Right lobe of liver (tissue), 6 donors: ENCODE measurements at places on chromosomes 2 and 18. TPM values are rescaled to one million over a fixed set of nuclear protein-coding genes. Genes with fewer than 3 reads are reported as not detected.

DNA sequence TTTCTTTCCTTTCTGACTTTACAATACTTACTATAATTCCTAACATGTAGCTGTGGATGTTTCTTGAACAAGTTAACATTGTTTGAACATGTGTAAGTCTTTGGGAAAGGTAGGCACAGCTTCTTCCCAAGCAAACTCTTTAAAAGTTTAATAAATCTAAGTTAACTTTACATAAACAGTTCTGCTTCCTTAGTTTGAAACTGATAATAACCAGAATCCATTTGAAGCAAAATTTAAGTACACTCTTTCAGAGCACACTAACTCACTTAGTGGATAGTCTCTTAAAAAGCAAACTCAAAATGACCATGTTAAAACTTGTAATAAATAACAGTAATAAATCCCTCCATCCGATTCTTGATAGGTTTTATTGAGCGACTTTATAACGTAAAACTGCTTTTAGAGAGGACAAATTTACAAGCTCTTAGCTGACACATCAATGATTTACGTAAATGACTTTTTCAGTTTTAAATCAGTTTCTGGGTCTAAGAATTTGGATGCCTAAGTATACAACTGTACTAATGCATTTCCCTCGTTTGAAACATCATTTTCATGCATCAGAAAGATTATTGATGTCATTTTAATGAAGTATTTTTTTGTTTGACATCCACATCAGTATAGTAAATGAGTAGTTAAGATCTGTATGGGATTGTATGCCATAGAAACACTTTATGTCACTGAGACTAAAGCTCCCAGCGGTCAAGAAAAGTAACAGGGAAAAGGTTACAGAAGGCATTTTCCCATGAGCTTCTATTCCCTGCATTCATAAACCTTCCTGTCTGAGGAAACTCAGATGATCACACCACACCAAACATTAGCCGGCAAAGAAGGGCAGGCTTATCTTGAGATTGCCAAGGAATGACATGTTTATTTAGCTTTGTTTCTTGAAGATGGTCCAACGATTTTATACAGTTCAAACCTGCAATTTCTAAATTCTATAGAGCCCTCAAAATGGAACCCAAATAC lies 67.5 kb downstream of the PDE1A start:
- H3K27me3 ChIP-seq: no peaks in the 10 kb centered on the region
- no peaks in the 10 kb centered on the region for H3K36me3 ChIP-seq
- H3K27ac ChIP-seq: no peak overlapping the region
- H3K4me1 ChIP-seq: no peaks in the 10 kb centered on the region
- no peak overlapping the region for H3K4me3 ChIP-seq

- no peak overlapping the region for H3K27ac ChIP-seq
- no peak for DNase-seq
- no peak overlapping the region for H3K4me3 ChIP-seq
- H3K4me1 ChIP-seq: no peaks in the 10 kb centered on the region
These were observed 28.0 kb downstream of the CERKL start for GRCh38 chr2:181628590-181629585.

GRCh38 chr2:9946076-9946475 lies 5.4 kb upstream of the GRHL1 start:
- no peaks in the 10 kb centered on the region for H3K27me3 ChIP-seq
- no peak overlapping the region for H3K27ac ChIP-seq
- no peaks in the 10 kb centered on the region for H3K36me3 ChIP-seq
- no peak overlapping the region for H3K4me3 ChIP-seq
- no peaks in the 10 kb centered on the region for H3K4me1 ChIP-seq
- no peak for DNase-seq

EPB41L3 gene
- total RNA-seq: 6.4 TPM

CHRNG gene
- total RNA-seq: not detected

DNA sequence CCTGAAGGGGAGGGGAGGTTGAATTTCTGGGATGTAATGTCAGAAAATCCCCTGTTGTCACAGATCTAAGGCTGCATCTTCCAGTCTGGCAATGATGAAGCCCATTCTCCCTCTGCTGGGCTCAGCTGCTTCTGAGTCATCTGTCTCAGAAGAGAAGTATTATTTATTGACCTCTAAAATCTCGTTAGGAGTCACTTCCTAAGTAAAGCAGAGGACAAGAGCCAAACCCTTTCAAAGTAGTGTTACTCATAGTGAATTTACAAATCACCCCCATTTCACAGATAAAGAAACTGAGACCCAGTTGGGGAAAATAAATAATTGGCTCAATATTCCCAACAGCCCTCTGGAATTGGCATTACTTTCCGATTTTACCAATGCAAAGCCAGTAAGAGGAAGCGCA lies 167.3 kb upstream of the SKOR2 start:
- H3K36me3 ChIP-seq: no peaks in the 10 kb centered on the region
- H3K4me1 ChIP-seq: no peaks in the 10 kb centered on the region
- H3K27ac ChIP-seq: no peak overlapping the region
- H3K27me3 ChIP-seq: no peaks in the 10 kb centered on the region
- no peak overlapping the region for H3K4me3 ChIP-seq

DNA sequence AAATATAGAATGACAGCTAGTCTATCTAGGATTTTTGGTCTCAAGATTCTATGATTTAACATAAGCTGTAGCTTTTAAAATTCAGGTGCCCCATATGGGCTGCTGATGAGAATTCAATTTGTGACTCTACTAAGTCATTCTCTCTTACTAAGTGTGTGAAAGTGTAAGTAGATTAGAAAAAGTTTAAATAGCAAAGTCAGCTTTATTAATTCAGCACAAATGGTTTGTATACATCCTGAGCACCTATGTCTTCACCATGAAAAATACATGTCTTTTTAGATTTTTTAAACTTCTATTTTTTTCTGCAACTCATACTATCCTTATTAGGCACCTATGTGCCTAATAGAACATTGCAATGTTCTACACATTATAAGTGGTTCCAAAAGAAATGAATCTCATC lies 157.1 kb downstream of the METTL4 start:
- no peaks in the 10 kb centered on the region for H3K27me3 ChIP-seq
- H3K4me1 ChIP-seq: no peaks in the 10 kb centered on the region
- no peaks in the 10 kb centered on the region for H3K36me3 ChIP-seq
- H3K4me3 ChIP-seq: no peak overlapping the region

DNA sequence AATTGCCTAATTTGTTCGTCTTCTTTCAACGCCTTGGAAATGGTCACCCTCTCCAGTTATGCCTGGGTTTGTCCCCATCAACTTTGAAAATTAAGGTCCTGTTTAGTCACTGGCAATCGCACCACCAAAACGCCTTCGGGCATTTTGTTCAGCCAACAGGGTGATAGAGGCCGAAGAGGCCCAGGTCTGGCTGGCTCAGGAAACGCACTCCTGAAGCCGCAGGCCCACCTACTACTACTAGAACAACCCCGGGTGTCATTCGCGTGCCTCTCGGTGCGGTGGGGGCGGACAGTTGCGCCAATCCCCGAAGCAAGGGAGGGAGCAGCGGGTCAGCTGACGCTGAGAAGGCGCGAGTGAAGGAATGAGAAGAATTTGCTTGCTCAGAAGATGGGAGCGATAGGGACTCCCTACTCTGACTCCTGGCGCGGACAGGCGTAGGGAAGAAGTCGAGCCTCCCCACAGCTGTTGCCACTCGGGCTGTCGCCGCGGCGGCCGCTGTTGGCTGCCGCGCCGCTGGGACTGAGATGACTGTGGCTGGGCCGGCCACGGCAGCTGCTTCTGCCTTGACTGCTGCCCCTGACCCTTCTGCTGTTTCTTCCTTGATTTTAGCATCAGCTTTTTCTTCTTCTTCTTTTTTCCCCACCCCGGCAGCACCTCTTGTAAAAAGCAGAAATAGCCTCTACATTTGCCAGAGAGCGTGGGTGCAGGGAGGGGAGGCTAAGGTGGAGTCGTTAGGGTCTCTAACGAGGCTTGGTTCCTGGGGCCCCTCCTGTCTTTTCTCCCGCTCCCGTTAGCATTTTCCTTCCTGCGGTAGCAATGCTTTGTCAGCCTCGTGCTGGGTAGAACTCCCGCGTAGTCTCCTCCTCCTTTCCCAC lies 387.6 kb downstream of the FIGN start:
- H3K4me3 ChIP-seq: no peak overlapping the region
- no peaks in the 10 kb centered on the region for H3K4me1 ChIP-seq
- no peaks in the 10 kb centered on the region for H3K27me3 ChIP-seq
- H3K27ac ChIP-seq: peak overlapping the region; percentile 21
